ENCODE measurements at places on chromosomes 13 and 19.
A peak's percentile ranks its signal among the peaks of the same experiment; 100 is the strongest.

DNA sequence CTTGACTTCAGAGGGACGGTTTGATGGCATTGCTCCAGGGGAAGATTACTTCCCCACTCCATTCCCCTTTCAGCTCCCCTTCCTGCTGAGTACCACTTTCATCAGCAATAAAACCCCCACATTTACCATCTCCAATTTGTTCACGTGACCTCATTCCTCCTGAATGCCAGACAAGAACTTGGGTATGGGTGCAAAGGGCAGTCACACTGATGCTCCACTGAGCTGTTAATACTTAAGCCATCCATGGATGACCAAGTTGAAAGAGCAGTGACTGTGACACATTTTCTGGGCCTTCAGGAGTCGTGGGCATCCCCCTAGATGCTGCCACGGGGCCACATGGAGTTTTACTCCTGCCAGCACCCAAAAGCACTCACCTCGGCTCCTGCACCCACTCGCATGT, 93.1 kb downstream of the STOML3 start:
- no peak for DNase-seq

- DNase-seq: no peak
These were observed 82.6 kb downstream of the ZNF723 start for GRCh38 chr19:22914646-22915045.

DNA sequence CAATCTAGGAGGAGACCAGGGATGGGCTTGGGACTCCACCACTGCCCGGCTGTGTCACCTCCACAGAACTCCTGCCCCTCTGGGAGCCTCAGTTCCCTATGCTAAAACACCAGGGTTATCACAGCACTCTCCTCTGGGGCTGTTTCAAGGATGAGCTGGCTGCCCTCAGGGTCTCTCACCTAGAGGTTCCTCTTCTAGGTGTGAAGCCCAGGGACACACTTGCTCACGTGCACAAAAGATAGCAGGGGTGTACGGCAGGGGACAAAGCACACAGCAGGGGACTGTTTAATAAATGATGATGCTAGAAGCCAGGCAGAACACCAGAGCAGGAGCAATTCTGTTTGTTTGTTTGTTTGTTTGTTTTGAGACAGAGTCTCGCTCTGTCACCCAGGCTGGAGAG, 16.8 kb upstream of the LYPD3 start:
- no peak for DNase-seq

GRCh38 chr19:29893606-29894284, 48.3 kb upstream of the URI1 start:
- DNase-seq: peak; percentile 95

GRCh38 chr19:4538601-4538954, 1.3 kb downstream of the LRG1 start:
- DNase-seq: no peak

DNA sequence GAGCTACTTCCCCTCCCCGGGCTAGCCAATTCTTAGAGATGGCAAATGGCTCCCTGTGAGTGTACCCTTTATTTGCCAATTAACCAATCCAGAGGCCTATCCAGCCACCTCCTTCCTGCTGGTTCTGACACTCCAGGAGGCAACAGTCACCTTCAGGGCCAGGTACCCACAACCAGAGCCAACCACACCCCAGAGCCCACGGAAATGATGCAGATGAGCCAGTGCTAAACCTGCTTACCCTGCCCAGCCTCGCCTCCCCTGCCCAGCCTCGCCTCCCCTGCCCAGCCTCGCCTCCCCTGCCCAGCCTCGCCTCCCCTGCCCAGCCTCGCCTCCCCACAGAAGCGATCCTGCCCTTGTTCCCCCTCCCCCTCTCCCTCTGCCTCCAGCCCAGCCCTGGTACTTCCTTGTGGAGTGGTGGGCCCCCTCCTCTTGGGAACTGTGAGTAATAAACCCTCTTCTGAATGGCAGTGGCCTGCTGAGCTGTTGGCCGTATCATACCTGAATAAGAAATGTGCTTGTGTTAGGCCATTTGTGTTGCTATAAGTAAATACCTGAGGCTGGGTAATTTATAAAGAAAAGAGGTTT, 173.8 kb upstream of the RNF113B start:
- no peak for DNase-seq

DNA sequence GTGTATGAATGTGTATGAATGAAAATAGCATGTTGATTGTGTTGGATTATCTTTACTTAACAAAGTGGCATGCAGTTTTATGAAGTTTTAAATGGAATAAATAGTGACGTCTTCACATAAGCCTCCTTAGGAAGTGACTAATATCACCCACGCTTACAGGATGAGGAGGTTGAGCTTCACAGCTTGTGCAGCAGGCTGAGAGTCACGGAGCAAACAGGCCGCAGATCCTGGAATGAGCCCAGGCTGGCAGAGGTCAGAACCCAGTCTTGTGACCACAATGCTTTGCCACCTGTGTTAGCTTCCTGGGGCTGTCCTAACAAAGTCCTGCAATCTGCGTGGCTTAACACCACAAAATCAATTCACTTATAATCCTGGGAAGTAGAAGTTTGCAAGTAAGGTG, 20.8 kb downstream of the LAIR2 start:
- peak; percentile 28 for DNase-seq

DNA sequence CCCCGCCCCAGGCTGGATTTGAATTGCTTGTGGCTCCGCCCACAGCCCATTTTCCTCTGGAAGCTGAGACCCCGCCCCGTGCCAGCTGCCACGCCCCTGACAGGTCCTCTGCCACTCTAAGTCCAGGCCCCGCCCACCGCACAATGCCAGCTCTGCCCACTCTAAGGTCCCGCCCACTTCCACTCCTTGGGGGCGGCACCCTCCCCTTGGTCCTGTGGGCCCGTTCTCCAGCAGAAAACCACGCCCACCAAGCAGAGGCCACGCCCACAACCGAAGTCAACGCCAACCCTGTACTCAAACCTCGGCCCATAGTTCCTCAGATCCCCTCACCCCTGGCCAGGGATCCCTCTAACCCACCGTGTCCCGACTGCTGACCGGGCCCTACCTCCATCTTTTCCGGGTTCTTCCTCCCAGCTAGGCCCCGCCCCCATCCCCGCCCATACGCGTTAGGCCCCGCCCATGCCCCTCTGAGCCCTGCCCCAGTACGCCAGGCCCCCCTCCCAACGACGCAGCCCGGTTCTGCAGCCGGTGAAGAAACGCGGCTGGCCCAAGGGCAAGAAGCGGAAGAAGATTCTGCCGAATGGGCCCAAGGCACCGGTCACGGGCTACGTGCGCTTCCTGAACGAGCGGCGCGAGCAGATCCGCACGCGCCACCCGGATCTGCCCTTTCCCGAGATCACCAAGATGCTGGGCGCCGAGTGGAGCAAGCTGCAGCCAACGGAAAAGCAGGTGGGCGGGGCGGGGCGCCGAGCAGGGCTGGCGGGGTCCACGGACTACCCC, 1.3 kb downstream of the HMG20B start:
- peak; percentile 99 for DNase-seq

GRCh38 chr19:11338569-11339253, 746 bp downstream of the RAB3D start:
- no peak for DNase-seq

GRCh38 chr19:42206871-42207755, 10.4 kb downstream of the DEDD2 start:
- no peak for DNase-seq

DNA sequence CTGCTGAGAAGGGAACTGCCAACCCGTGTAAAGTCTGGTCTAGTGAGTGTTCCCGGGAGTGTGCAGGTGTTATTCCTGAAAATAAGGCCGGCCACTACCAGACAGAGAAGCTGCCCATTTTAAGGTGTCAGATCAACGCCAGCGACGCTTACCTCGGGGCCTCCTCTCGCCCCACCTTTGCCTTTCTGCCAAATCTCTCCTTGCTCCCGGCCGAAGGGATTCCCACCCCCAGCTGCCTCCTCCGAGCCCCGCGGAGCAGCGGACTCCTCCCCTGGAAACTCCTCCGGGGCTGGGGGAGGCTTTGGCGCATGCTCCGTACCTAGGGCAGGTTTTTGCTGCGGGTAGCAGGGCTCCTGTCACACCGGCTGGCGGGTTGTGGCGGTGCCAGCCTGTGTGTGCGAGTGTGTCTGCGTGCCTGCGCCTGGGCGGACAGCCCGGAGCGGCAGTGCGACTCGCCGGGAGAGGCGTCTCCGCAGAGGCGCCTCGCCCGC, at the start of gene HS6ST3:
TSS of gene HS6ST3 (plus strand) at position 359 of the 491 bp plus-strand sequence.
- DNase-seq: peak; percentile 34

DNA sequence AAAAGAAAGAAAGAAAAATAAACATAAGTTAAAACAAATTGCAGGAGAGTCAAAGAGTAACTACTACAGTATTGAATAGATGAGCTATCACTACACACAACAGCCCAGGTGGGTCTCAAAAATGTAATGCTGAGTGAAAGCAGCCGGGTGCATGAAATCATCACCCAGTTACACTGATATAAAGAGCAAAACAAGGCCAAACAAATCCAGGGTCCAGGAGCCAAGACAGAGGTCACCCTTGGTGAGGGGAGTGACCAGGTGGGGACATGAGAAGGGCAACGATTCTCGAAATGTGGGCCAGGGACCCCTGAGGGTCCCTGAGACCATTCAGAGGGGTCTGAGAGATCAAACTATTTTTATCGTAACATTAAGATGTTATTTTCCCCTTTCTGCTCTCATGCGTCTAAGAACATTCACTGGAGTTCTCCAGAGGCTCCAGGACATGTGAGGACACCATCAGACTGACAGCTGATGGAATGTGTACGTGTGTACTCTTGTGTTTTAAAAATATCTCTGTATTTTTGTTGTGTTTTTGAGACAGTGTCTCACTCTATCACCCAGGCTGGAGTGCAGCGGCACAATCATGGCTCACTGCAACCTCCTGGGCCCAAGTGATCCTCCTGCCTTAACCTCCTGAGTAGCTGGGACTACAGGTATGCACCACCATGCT, 10.6 kb downstream of the COQ8B start:
- DNase-seq: no peak

DNA sequence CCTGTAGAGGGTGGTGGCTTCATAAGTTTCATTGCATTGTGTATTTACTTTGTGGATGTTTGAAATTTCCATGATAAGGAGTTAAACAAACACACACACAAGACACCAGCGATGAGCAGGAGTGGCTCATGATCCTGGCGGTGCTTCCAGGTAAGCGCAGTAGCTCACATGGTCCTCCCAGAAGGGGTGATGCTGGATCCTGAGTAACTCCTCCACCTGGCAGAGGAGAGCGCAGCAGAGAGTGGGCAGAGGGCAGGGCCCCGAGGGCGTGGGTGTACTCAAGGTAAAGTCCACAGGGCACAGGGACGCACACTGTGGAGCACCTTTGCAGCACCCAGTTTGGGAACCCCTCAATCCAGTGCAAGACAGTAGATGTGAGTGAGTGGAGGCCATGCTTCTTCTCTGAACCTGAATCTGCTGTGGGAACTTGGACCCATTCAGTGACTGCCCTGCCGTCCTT, 54.0 kb downstream of the RFX2 start:
- no peak for DNase-seq

DNA sequence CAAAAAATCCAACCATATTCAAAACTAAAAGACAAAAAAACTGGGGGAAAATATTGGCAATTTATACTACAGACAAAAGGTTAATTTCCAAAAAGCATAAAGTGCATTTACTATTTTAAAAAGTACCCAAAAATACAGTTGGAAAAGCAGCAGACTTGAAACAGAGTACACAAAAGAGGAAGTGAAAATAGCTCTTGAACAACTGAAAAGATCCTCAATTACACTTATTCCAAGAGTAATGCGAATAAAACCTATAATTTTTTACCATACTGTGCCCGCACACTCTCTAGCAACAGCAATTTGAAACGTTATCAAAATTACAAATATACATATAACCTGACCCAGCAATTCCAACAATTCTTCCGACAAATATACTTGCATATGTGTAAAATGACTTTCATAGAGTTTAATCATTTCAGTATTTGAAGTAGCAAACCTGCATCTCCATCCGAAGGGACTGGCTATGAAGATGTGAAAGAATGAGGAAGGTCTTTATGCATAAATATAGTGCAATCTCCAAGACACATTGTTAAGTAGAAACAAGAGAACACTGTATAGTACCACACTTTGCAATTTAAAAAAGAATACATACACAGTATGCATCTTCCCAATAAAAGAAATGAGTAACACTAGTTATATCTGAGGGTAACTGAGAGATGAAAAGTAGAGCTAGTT, 25.4 kb downstream of the ALG5 start:
- DNase-seq: peak; percentile 26

GRCh38 chr19:54357381-54357780, 7.3 kb downstream of the LAIR1 start:
- DNase-seq: no peak

DNA sequence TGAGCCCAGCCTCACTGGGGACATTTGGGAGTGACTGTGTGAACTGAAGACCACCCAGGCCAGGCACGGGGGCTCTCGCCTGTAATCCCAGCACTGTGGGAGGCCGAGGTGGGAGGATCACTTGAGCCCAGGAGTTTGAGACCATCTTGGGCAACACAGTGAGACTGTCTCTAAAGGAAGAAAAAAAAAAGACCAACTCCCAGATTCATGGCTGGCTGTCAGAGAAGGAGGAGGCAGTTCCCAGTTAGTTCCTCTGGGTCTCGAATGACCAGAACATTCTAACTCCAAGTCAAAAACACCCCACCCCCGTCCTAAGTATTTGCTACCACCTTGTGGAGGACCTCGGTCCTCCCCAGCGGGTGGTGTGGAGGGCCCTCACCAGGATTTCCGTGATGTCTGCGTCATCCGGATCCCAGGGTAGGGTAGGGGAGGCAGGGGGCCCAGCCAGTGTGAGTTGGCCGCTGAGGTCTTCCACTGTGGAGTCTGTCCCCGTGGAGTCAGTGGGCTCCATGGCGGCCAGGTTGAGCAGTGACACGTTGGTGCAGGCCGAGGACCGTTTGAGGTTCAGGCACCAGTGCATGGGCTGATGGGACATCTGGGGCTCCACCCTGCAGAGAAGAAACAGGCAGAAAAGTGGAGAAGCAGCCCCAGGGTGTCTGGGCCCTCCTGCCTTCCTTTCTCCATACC, 1.3 kb downstream of the TSKS start:
- peak; percentile 70 for DNase-seq

- no peak for DNase-seq
These were observed 16.0 kb downstream of the NOTCH3 start for GRCh38 chr19:15184776-15185175.

DNA sequence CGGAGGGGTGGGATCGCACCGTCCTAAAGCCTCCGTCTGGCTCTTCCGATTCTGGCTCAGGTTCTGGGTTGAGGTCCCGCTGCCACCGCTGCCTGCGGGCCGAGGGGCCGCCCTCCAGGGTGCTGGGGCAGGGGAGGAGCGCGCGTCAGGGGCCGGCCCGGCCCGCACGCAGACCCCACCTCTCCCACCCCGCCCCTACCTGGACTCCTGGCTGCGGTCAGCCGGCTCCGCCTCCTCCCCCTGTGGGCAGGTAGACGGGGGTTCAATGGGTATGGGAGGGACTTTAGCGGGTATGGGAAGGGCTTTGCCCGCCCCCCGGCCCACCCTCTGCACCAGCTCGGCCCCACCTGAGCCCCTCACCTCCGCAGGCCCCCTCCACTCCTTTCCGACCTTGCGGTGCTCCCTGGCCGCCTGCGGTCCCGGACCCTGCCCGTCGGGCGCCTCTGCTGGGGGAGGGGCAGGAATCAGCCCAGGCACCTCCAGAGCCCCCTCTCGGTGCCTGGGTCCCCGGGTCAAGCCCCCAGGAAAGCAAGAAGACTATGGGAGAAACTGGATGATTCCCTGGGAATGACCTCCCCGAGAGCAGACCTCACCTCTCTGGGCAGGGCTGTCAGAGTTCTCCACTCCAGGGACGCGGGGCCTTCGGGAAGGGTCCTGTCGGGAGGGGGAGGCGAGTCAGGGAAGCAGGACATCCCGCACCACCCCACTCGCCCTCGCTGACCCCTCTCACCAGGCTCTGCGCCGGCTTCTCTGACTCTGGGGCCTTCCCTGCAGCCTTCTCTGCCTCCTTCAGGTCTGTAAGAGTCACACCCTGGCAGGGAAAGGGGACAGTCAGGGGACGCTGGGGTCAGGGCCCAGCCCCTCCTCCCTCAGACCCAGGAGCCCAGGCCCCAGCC, 17.0 kb downstream of the EPS8L1 start:
- no peak for DNase-seq
